T-helper 9 cell (primary cell): ENCODE measurements at places on chromosomes 2 and 18.

GRCh38 chr2:228731517-228731916 lies 539.6 kb downstream of the PID1 start:
- no peak for DNase-seq

DNA sequence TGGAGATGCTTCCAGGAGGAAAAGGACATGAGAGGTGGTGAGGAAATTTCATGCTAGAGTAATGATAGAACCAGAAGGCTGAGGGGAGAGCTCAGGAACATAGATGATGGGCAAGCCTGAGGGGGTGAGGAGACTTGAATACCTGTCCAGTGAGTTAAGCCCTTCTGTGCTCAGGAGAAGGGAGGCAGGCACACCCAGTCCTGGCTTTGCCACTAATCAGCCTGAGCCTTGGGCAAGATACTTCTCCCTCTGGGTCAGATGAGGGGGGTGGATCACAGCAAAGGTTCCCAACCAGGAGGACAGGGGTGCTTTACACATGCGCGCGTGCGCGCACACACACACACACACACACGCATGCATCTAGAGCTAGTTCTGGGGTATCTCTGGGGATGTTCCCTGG lies 151.6 kb upstream of the MSH6 start:
- no peak for DNase-seq

DNA sequence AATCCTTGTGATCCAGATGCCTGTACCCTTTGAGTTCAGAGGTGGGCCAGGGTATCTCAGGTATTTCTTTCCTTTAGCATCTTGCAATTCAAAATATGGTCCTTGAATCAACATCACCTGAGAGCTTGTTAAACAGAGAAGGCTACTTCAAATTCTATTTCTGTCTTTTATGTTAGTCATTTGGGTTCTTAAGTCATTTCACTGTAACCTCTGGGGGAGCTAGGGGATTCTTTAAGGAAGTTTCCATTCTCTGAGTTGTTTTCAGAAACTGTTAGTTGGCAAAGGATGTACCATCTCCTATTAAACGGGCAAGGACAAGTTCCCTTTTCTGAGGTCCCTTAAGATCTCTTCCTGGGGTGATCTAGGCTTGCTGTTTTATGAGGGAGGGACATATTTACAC lies 16.6 kb downstream of the CFLAR start:
- DNase-seq: no peak

DNA sequence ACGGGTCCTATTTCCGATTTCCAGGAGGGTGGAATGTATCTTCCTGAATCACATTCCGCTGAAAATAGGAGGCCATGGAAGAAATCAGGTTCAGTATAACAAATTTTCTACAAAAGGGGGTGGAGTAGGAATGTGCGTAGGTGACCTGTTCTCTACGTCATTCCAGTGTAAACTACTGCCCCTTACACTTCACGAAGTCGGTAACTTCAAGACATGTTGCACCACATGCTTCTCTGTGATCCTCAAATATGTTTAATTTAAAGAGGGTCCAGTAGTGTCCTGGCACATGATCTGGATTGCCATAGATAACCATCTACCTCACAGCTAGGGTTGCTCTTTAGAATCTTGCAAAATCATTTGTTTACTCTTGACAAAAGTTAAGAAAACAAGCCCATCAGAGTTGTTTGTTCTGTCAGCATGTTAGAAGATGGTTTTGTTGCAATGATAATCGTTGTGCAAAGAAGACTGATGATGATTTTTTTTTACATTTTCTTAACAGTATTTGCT lies 7.5 kb upstream of the CPS1 start:
- no peak for DNase-seq

GRCh38 chr2:100182494-100183361 lies 40.3 kb upstream of the AFF3 start:
- DNase-seq: no peak

DNA sequence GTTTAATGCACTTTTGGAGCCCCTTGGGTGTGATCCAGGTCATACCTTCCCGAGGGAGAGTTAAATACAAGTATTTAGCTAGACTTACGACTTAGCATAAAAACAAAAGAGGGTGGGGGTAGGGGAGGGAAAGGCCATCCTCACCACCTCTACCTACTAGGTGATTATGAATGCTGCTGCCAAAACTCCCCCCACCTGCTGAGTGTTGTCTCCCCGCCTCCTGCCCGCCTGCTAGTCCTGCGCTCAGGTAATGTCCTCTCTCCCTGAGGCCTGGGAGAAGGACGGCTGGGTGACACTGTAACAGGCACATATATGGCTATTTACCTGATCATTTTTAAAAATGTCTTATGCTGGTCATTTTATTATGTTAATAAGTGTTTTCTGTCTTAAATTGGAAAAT lies 3.0 kb upstream of the NCKAP5 start:
- no peak for DNase-seq

- no peak for DNase-seq
Observed at GRCh38 chr2:96575785-96576456, 39.4 kb downstream of the ARID5A start.

DNA sequence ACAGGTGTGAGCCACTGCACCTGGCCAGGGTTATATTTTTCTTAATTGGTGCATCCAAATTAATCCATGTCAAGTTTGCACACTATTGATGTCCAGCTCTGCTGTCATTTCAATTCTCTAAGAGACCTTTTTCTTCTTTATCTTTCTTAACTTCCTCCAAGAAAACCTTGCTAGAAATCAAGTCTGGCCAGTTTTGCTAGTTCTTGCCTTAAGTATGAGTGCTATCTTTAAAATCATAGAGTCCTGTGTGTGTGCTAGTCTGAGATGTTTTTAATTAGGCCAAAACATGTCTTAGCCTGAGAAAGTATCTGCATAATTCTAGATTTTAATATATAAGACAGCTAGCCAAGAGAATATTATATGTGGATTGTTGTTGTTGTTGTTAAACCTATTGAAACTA lies 56.2 kb upstream of the SLC39A10 start:
- DNase-seq: no peak

GRCh38 chr2:207502577-207503198 lies 27.1 kb upstream of the CREB1 start:
- no peak for DNase-seq

GRCh38 chr18:9894454-9895068 lies 8.8 kb downstream of the TXNDC2 start:
- DNase-seq: no peak

DNA sequence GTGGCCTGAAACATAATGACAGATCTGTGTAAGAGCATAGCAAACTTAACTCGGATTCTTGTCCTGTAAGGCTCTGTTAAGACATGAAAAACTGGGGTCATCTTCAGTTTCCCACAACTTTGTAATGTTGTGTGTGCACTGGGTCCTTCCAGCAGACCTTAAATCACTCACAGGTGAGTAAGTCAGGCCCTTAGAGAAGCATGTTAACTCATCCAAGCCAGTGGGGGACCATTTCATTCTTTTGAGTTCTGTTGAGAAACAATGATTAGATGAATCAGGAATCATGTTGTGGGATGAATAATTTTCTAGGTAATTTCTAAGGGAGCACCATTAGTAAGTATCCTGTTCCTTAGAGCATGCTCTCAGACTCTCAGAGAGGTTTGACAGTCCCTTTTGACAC lies 167.1 kb downstream of the ESCO1 start:
- DNase-seq: no peak
